Lung (tissue), 17 donors: ENCODE measurements at places on chromosomes 3 and 15. TPM values are rescaled to one million over a fixed set of nuclear protein-coding genes. Genes with fewer than 3 reads are reported as not detected.

Gene CLDN11
- 6.0 TPM for total RNA-seq

Gene HRG
- not detected for total RNA-seq

Gene GOLGA8J
- not detected for total RNA-seq

Gene MESP2
- total RNA-seq: 0.55 TPM

DNA sequence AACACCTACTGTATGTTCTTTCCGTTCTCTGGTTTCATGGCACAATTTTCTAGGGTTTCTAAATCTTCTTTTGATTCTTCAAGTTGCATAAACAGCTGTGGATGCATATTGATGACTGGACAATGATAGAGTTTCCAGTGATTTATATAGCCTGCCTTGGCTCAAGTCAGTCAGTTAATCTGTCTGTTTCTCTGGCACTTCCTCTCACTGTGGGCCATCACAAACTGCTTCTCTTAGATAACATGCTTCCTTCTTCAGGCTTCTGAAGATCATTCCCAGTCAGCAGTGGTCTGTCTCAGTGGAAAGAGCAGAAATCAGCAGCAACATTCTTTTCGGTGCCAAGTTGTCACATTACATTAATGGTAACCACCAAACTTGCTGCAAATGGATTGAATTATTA is 207.2 kb downstream of the RYR3 start:
- no peaks in the 10 kb centered on the region for H3K36me3 ChIP-seq
- DNase-seq: no peak
- no peak overlapping the region for H3K27ac ChIP-seq

- H3K36me3 ChIP-seq: no peaks in the 10 kb centered on the region
- H3K4me3 ChIP-seq: no peak overlapping the region
- no peak for DNase-seq
- no peaks in the 10 kb centered on the region for H3K4me1 ChIP-seq
- no peak overlapping the region for H3K27ac ChIP-seq
- no peaks in the 10 kb centered on the region for H3K27me3 ChIP-seq
Measured at GRCh38 chr3:116971531-116971930, 262.0 kb downstream of the TUSC7 start.

- no peak overlapping the region for H3K27ac ChIP-seq
- no peak overlapping the region for H3K4me3 ChIP-seq
- H3K27me3 ChIP-seq: no peaks in the 10 kb centered on the region
- H3K4me1 ChIP-seq: peaks cover 4% of the 10 kb centered on the region
Measured at GRCh38 chr3:169389211-169389924, 274.1 kb downstream of the MECOM start.

DNA sequence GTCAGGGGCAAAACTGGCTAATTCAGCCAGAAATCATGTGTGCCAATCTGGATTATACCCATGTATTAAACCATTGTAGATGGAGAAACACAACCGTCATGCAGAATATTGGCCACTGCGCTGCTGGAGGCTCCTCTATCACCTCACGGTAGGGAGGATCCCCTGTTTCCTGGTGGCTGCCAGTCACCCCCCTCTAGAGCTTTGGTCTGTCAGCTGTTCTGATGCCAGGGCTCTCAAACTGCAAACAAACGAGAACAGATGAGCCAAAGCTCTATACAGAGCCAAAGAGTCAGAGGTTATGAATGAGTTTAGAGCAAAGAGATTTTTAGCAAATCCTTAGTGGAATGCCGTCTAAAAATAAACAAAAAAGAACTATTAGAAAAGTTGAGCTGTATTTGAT is 62.5 kb downstream of the IL20RB start:
- no peaks in the 10 kb centered on the region for H3K36me3 ChIP-seq
- H3K4me3 ChIP-seq: no peak overlapping the region
- DNase-seq: no peak
- no peaks in the 10 kb centered on the region for H3K27me3 ChIP-seq
- H3K4me1 ChIP-seq: no peaks in the 10 kb centered on the region

- no peaks in the 10 kb centered on the region for H3K36me3 ChIP-seq
- no peak overlapping the region for H3K27ac ChIP-seq
- no peak overlapping the region for H3K4me3 ChIP-seq
- no peak for DNase-seq
- no peaks in the 10 kb centered on the region for H3K27me3 ChIP-seq
- H3K4me1 ChIP-seq: no peaks in the 10 kb centered on the region
Measured at GRCh38 chr3:194339840-194340239, 11.3 kb downstream of the CPN2 start.
